ENCODE measurements at places on chromosomes 12 and 14.
A peak's percentile ranks its signal among the peaks of the same experiment; 100 is the strongest.

GRCh38 chr12:5661811-5662210, 229.9 kb downstream of the NTF3 start:
- DNase-seq, result no peak

GRCh38 chr14:76644855-76645518, 116.3 kb upstream of the VASH1 start:
- peak; percentile 67 for DNase-seq

DNA sequence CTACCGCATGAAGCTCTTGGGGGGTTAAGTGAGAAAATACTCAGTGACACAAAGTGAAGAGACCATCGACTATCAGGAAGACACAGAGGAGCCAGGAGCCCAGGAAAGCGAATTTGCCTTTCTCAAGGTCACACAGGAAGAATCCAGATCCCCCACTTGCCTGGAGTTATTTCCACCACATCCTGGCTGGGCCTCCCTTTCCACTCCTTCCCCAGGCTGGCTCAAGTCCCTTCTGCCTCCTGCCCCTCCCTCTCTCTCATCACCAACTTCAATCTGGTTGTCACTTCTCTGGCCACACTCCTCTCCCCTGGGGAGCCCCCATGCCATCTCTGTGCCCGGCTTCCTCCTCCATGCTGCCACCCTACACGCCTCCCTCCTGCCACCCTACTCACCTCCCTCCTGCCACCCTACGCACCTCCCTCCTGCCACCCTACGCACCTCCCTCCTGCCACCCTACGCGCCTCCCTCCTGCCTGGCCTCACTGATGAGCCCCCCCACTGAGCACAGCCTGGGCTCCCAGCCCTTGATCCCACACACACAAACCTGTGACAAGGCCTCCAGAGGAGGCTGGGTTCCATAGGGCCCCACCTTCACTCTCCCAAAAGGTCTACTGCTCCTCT, 6.3 kb downstream of the SCNN1A start:
- DNase-seq, result no peak

GRCh38 chr14:63203618-63204406, 431 bp upstream of the RHOJ start:
- peak; percentile 14 for DNase-seq

DNA sequence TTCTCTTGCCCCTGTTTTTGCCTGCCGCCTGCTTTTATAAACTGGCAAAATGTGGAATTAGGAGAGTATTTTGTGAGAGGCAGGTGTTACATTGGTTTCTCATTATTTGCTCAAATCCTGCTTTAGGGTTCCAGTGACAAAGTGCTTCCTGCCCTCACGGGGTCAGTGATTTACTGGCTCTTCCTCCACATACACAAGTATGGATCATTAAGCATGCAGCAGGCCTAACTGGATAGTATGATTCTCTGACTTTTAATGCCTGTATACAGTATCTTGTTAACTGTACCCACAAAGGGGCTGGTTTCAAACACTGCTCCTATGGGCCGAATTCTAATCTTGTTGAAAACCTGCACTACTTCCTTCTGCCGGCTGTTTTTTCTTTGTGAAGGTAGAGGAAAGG, 63.2 kb downstream of the PTCSC3 start:
- DNase-seq, result peak; percentile 27

- DNase-seq, result no peak
Observed at GRCh38 chr14:59427653-59428580, 37.3 kb downstream of the GPR135 start.

DNA sequence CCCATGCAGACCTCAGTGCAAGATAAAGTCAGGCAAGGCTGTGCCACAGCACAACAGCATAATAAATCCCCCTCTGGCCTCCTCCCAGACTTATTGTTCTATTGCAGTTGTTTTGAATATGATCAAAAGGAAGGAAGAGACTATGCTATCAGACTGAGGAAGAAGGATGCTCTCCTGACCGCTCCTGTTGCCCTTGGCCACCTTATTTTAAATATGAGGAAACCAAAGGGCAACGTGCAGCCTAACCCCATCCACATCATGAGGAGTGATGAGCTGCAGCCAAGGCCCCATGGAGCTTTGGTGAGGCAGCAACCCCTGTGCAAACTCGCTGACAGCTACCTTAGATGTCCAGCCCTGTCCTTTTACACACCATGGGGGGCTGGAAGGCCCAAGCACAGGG, 291.7 kb downstream of the ZFP36L1 start:
- DNase-seq, result no peak
